Ammon's horn (tissue), 1 donor: ENCODE measurements at places on chromosomes 6 and 20.

GRCh38 chr20:18466574-18466893, 296 bp downstream of the DZANK1 start:
- no peak for DNase-seq

DNA sequence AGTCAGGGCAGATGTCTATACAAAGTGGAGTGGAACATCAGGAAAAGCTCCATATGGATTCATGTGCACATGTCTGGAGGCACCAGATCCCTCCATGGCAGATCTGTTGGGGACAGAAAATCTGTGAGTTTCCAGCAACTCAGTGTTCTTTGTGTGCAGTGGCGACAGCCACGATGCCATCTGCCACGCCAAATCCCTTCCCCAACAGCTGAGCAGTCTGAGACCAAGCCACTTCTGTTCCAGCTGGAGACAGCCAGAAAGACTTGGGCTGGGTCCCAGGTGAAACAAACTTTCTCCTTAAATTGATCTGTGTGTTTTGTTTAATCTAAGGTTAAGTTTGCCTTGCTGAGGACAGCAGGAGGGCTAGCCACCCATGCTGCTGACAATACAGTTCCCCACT, 22.9 kb downstream of the FKBP1A start:
- peak; percentile 52 for DNase-seq

GRCh38 chr6:136607932-136608772, 57.9 kb upstream of the MAP7 start:
- DNase-seq: peak; percentile 58

DNA sequence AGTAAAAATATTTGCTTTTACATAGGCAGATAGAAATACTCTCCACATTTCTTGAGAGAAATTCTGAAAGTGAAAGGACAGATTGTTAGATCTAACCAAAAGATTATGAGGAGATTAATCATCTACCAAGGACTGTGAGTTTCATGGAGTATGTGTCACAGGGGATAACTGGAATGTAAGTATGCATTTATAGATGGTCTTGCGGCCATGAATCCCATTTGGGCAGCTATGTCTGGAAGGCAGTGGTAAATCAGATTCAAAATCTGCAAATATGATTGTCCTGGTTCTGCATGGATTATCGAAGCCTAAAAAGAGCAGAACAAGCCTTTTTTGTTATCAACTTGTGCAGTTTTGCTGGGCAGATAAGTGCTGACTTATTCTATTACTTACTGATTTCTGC, 293.8 kb downstream of the RFPL4B start:
- DNase-seq: no peak

- DNase-seq: no peak
Measured at GRCh38 chr6:45640081-45640491, 262.4 kb upstream of the SUPT3H start.

DNA sequence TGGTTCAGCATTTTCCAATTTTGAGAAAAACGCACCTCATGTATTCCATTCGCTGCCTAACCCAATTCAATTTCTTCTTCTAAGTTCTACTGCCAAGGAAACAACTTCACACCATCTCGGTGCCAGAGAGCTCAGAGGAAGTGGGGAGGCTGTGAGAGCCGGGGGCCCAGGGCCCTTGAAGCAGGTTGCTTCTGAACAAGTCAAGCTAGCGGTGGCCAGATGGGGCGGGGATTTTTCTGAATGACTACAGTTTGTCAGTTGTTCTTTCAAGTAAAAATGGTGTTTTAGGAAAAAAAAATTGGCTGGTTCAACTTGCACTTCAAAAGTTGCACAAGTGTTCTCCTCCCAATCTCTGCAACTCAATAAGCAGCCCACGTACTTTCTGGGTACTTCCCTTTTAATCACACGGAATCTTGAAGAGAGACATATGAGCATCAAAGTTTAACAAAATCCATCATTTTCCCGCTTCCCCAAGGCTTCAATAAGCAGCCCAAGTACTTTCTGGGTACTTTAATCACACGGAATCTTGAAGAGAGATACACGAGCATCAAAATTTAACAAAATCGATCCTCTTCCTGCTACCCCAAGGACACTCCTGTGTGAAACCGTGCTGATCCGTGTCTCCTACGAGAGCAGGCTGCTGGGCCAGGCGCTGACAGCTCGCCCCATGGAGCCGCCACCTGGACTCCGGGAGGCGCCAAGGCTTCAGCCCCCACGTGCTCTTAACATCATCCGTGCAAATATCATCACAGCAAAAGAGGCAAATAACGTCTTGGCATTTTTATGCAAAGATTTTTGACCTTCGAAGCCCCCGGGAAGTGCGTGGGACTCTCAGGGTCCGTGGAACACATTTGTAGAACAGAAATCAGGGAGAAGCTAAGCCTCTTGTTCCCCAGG, 186.7 kb upstream of the PDE10A start:
- DNase-seq: no peak

DNA sequence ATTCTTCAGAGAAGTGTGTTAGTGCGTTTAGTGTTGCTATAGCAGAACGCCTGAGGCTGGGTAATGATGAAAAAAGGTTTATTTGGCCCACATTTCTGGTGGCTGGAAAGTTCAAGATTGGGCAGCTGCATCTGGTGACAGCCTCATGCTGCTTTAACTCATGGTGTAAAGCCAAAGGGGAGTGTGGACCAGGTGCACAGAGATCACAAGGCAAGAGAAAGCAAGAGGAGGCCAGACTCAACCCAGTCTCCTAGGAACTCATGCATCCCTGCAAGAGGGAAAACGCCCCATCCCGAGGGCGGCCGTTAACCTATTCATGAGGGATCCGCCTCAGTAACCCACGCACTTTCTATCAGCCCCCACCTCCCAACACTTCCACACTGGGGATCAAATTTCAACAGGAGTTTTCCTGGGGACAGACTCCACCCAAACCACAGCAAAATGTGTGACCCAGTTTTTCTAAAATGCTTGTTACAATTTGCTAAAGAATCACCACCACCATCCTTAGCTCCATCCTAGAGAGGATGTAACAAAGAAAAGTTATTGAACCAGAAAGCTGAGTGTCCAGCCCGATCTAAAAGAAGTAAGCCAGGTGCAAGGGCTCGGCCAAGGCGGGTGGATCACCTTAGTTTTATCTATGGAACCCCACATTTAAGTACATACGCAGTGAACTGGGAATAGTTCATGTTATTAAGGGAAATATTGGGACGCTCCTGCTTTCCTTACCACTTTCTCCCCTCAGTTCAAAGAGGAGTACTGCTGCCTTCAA, 164.8 kb downstream of the QKI start:
- peak; percentile 71 for DNase-seq

DNA sequence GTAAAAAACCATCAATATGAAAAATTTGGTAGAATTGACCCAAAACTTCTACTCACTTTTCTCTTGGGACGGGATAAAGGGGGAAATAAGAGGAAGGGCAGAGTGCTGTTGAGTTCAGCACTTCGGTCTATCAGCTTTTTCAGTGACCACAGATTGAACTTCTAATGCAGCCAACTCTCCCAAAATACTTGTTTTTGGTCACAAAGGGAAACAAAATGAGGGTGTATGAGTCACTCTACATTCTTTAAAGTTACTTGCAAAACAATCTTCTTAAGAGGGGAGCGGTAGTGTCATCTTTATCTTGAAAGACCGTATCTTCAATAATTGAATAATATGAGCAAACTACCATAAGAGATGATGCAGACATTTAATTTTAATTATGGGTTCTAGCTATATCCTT, 661.3 kb downstream of the CD109 start:
- DNase-seq: no peak

GRCh38 chr6:99882128-99882702, 111.8 kb downstream of the MCHR2 start:
- DNase-seq: no peak

GRCh38 chr6:151699719-151700118, 107.8 kb upstream of the ESR1 start:
- no peak for DNase-seq

DNA sequence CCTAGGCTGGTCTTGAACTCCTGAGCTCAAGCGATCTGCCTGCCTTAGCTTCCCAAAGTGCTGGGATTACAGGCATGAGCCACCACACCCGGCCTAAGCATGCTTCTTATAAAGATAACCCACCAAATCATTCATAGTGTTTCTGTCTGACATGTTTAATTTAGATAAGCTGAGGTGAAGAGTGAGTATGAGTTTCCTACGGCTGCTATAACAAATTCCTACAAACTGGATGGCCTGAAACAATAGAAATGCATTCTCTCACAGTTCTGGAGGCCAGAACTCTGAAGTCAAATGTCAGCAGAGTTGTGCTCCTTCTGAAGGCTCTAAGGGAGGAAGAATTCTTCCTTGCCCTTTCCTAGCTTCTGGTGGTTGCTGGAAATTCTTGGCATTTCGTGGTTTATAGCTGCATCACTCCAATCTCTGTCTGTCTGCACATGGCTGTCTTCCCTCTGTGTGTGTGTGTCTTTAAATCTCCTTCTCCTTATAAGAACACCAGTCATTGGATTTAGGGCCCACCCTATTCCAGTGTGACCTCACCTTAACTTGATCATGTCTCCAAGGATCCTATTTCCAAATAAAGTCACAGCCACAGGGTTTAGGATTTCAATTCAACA, 29.9 kb downstream of the MAPK13 start:
- no peak for DNase-seq

DNA sequence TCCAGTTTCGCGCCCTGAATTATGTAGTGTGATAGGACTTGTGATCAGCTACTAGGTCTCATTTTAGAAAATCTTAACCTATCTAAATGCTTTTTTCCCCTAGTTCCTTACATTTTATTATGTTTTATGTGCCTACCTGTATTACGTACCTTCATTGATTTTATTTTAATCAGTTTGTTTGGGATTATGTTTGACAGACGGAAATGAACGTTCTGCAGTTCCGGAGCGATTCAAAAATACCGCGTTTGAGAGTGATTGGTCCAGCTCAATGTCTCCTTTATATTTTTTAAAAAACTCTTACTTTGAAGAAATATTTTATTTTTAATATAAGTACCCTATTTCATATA, 114.3 kb upstream of the BTN3A2 start:
- DNase-seq: no peak
